ENCODE measurements at places on chromosomes 1 and 21.

DNA sequence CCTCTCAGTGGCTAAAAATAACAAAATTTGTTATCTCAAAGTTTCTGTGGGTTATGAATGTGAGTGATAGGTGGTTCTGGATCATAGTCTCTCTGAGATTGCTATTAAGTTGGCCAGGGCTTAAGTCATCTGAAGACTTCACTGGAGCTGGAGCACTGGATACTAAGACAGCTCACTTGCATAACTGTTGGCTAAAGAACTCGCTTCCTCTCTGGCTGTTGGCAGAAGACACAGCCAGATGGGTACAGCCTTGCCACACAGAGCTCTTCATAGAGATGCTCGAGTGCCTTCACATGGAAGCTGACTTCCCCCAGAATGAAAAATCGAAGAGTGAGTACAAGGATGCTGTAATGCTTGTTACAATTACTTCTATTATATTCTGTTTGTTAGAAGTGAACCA is 333.8 kb downstream of the ZP4 start:
- no peak for DNase-seq

GRCh38 chr1:159746666-159747065 is 32.3 kb upstream of the CRP start:
- DNase-seq: no peak

DNA sequence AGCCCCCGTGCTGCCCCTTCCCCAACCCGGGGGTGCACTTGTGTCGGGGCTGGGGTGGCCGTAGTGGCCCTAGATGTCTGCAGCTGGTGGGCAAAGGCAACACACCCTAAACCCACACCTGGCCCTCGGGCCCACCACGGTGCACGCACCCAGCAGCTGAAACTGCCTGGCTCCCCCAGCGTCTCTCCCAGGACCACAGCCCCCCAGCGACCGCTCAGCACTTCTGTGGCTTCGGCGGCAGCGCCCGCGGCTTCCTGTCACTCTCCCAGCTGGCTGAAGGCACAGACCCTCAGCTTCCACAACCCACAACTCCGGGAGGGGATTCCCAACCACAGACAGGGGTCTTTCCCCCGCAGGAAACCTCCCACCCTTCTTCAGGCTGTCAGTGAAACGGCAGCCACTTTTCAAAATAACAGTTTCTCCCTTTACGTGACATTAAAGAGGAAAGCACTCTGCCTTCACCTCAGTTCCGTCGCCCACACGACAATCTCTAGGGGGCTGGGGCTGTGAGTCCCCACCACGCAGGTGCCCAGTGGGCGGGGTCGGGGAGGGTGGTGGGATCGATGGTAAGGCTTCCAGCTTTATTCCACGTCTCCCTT is 40.7 kb upstream of the COL6A2 start:
- DNase-seq: no peak

DNA sequence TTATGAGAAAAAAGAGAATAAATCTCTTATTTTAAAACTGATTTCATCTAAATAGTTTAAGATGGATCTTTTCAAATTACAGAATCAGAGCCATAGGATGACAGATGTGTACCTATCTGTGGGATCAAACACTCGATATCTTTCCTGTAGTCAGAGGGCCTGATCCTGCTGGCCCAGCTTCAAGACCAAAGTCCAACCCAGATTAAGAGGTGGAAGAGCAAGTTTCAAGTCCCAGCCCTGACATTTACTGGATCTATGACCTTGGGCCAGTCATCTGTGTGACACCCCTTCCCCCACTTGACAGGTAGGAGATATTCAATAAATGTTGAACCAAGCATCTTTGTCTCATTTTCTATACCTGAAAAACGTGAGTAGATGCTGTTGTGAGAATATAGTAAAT is 140.7 kb downstream of the FAM78B start:
- DNase-seq: no peak

GRCh38 chr1:114122941-114123618 is 30.6 kb downstream of the SYT6 start:
- no peak for DNase-seq

GRCh38 chr1:39411526-39412478 is 79.6 kb upstream of the BMP8A start:
- DNase-seq: no peak

DNA sequence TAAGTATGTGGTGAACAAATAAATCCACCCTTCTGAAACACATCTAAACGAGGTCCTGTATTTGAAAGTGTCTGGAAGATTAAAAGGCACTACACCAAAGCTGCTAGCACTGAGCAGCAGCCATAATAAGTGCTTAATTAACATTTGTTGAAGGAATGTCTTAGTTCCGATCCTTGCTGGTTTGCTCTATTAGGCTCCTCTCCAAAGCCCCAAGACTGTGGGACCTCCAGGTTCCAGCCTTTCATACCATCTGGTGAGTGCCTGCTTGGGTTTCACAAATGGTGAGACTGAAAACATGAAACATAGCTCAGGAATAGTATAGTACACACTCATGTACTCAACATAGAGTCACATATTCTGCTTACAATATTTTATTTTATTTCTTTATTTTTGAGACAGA is 640 bp upstream of the CYP2J2 start:
- DNase-seq: no peak

DNA sequence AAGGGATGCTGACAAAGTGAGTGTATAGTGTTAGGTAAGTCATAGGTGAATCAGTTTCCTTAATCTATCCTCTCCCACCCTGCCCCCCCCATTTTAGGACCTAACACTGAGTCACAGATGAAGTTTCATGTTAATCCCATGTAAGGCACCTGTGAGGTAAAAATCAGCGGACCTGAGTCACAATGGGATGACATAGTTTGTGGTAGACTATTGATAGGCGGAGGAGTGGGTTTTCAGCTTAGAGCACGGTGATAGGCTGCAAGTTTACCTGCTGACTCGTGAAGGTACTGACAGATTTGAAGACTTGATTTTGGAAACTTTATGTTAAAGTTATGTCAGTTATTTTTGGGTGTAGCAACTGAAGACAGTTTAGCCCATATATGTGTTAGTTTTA is 1.7 kb downstream of the TOR1AIP1 start:
- DNase-seq: no peak
